WTC11 (cell line): ENCODE measurements at places on chromosomes 13 and 19.

DNA sequence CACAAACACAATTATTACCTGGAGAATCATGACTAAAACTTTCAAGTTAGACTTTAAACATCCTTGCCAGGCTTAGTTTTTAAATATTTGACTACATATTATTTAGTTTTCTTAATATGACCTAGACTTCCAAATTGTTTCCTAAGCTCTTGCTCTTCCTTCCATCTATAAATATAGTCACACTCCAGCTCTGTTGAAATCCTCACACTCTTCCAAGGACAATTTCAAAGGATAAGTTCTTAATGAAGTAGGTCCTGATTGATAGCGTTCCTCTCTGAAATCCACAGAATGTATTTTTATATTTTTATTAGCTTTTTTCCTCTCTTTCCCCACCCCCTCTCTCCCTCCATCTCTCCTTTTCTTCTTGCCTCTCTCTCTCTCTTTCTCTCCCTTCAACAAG is 1074.1 kb upstream of the PCDH20 start:
- no peak for DNase-seq

GRCh38 chr13:62357887-62358645 is 942.4 kb upstream of the PCDH20 start:
- DNase-seq, result peak; percentile 64

DNA sequence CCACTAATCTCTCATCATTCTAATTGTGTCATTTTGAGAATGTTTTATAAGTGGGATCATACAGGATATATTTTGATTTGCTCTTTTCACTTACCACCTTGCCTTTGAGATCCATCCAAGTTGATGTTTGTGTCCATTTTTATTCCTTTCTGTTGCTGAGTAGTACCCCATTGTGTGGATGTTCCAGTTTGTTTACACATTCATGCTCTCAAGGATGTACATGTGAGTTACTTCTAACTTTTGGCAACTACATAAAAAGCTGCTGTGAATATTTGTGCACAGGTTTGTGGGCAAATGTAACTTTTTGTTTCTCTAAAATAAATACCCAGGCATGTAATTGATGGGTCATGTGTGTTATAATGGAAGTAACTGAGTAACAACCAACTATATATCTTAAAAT is 64.9 kb downstream of the RFC3 start:
- DNase-seq, result no peak

- DNase-seq, result no peak
Observed at GRCh38 chr13:111186305-111186935, 71.3 kb downstream of the ARHGEF7 start.

DNA sequence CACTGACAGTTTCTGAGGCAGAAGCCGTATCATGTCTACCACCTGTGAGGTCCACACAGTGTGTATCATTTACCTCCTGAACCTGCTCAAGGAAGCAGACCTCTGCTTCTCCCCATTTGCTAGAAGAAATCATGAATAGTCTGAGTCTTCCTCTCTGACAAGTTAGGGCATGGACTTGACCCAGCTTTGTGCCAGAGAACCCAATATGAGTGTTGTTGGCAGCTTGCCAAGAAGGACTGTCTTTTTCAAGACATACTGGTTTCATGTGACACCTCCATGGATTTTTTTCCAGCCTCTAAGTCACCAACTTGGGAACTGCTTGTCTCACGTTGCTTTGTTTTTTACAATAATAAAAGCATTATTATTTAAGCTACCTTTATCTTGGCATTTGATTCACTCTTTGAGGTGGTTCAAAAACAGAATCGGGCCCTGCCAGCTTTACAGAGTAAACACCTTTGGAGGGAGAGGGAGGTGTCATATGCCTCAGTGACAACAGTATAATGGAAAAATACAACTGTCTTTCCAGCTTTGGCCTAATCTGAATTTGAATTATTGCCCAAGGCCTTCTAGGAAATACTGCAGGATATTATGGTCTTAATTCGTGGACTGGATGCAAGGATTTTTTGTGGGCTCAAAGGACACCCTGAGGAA is 9.6 kb downstream of the ZNF211 start:
- no peak for DNase-seq

- peak; percentile 64 for DNase-seq
Observed at GRCh38 chr19:40366697-40367561, 18.4 kb downstream of the PLD3 start.

DNA sequence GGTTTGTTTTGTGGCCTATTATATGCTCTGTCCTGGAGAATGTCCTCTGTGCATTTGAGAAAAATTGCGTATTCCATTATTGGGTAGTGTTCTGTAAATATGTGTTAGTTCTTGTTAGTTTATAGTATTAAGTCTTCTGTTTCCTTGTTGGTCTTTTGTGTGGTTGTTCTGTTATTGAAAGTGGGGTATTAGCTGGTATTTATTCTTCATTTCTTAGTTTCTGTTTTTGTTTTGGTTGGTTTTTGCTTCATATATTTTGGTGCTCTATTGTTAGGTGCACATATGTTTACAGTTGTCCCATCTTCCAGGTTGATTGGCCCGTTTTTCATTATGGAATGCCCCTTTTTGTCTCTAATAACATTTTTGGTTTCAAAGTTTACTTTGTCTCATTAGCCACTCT is 77.3 kb downstream of the DNAJC15 start:
- no peak for DNase-seq

DNA sequence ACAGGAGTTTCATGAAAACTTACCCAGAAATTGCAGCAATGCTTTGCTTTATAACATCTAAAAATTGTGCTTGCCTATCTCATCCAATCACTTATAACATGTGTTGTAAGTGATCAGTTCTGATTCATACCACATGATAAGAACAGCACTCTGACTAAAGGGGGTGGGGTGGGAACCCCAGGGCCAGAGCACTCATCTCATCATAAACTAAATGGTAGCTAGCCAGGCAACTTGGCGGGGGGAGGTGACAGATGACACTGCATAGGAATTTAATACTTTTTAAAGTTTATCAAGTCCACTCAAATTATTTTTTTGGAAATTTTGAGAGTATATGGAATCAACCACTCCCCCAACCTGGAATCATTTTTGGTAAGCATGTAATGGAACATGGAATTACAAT is 42.1 kb downstream of the FOXO1 start:
- no peak for DNase-seq

DNA sequence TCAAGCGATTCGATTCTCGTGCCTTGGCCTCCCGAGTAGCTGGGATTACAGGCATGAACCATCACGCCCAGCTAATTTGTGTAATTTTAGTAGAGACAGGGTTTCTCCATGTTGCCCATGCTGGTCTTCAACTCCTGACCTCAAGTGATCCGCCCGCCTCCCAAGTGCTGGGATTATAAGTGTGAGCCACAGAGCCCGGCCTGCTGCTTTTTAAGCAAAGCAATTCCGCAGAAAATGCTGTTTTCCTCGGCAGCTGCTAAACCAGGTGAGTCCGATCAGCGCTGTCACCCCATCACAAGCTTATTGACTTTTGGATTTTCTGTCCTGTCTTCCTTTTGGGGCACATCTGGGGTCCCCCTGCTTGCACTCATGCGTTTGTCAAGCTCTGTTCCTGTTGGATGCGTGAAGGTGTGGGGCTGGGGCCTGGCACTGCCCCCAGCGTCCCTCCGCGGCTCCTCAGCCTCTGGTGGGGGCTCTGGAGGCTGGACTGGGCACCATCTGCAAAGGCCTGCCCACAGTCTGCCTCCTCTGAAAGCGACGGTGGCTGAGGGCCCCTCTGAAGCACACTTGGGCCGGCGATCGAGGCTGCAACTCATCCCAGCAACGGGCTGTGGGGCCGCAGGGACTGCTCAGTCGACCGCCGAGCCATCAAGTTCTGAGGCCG is 25.7 kb downstream of the CEBPG start:
- peak; percentile 9 for DNase-seq

DNA sequence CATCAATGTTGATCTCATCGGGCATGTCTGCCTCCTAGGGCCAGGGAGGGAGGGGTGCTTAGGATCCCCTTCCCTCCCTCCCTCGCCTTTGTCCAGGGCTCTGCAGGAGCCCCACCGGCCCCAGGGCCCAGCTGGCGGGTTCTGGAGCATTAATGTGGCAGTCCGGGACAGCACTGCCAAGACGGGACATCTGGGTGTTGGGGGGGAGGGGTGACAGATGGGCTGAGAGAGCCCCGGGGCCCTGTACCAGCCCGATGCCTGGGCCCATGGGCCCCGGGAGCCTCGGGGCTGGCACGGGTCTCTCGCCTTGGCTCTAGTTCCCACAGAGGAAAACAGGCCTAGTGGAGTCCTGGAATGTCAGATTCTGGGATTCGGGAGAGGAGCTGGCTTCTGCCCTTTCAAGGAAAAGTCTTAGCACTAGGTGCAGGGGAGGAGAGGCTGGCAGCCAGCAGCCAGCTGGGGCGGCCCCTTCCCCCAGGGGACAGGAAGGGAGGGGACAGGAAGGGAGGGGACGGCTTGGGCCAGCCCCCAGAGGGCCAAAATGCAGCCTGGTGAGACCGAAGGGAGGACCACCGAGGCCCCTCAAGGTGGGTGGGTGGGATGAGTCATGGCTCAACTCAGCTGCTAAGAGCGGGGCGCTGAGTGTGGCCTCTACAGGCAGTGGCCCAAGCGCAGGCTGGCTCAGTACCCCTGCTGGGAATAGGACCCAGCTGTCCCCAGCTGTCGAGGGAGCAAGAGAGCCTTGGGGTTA is 3.1 kb downstream of the PPP1R14A start:
- DNase-seq, result peak; percentile 25

GRCh38 chr13:112808377-112809140 is 118.7 kb downstream of the ATP11A start:
- DNase-seq, result no peak

DNA sequence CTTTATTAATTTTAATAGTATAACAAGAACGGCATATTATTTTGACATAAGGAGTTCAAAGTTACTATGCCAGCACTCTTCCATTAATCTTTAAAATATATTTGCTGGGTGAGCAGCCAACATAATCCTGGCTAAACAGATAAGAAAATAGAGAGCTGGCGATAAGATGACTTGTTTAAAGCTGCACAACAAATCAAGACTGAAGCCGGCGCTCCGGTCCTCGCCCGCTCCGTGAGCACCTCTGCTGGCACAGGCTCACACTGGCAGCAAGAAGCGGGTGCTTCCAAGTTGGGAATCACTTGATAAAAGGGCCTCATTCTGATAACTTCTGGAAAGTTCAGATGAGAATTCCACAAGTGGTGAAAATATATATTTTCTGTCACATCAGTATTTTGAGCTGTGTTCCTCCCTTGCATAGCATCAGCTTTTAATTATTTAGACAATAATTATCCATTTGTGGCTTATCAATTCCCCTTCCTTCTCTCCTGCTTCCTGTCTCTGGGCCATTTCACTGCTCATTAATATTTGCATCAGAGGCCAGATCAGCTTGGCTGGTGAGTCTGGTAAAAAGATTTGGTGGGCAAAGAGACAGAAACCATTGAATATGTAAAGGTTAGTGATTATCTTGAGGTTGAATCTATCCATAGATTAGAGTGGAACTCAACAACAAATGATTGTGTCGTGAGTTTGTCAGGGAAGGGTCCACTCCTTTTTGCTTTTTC is 205.3 kb downstream of the MZT1 start:
- no peak for DNase-seq

DNA sequence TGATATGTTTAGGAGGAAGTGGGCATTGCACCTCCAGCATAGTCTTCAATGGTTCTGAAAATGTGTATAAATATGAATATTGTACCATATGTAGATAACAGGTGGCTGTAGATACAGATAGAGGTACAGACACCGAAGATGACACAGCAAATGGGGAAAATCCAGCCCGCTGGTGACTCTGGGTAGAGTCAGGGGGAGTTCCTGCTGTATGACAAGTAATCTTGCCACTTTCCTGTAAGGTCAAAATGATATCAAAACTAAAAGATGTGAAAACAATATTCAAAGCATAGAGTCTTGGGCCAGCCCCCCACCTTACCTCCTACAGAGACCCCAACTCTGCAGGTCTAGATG is 17.8 kb downstream of the C2CD4C start:
- no peak for DNase-seq

GRCh38 chr13:30319655-30320054 is 12.3 kb upstream of the KATNAL1 start:
- DNase-seq, result no peak

GRCh38 chr13:48078251-48078656 is 16.6 kb downstream of the MED4 start:
- DNase-seq, result no peak

DNA sequence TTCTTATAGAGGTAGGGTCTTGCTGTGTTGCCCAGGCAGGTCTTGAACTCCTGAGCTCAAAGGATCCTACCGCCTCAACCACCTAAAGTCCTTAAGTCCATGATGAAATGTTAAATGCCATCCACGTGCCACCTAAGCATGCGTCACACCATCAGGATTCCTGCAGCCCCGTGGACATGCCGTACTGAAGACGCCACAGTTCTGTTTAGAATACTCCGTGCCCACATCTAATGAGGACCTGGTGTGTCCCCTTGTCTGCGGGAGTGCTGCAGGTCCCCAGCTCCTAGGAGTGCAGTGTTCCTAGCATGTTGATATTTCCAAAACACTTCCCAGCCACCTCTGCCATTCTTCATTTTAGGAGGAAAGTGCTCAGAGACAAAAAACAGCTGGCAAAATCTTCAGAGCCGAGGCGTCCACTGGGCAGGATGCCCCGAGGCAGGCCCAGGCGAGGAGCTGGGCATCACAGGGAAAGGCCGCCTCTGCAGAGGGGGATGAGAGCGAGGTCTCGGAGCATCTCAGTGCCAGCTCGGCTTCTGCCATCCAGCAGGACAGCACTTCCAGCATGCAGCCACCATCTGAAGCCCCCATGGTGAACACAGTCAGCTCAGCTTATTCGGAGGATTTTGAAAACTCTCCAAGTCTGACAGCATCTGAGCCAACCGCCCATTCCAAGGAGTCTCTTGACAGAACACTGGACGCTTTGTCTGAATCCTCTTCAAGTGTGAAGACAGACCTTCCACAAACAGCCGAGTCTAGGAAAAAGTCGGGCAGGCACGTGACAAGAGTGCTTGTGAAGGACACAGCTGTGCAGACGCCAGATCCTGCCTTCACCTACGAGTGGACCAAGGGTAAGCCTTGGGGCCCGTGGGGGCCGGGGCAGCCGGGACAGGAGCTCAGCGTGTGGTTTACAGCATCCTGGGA is 13.2 kb downstream of the C19orf44 start:
- no peak for DNase-seq

DNA sequence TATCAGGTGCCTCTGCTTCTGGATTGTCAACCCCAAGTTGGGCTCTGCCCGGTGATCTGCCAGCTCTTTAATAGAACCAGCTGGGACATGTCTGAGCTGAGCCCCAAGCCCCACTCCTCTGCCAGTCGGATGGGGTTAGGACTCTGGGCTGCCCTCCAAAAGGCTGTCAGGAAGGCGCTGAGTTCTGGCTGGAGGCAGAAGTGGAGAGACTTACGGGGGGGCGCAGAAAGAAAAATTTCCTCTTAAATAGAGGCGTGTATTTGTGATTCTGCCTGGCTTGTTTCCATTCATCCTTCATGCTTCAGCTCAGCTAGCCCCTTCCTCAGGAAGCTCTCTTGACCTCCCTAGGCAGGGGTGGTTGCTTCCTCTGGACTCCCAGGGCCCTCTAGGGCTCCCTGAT is 985 bp upstream of the KCNK6 start:
- no peak for DNase-seq

DNA sequence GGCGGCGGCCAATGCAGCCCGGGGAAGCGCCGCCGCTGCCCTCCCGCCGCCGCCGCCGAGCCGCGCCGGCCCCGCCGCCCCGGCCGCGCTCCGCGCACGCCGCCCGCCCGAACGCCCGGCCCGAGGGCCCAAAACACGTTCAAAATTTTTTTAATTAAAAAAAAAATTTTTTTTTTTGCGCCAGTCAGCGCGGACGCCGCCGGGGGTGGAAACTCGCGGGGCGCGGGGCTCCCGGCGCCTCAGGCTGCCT is 468 bp downstream of the HMGB1 start:
- DNase-seq, result no peak

GRCh38 chr19:28609944-28610343 is 603.0 kb downstream of the UQCRFS1 start:
- DNase-seq, result no peak
